ENCODE measurements at places on chromosomes 2 and 18.
A peak's percentile ranks its signal among the peaks of the same experiment; 100 is the strongest.

GRCh38 chr2:9358846-9359245, 64.5 kb downstream of the ITGB1BP1 start:
- DNase-seq: no peak

DNA sequence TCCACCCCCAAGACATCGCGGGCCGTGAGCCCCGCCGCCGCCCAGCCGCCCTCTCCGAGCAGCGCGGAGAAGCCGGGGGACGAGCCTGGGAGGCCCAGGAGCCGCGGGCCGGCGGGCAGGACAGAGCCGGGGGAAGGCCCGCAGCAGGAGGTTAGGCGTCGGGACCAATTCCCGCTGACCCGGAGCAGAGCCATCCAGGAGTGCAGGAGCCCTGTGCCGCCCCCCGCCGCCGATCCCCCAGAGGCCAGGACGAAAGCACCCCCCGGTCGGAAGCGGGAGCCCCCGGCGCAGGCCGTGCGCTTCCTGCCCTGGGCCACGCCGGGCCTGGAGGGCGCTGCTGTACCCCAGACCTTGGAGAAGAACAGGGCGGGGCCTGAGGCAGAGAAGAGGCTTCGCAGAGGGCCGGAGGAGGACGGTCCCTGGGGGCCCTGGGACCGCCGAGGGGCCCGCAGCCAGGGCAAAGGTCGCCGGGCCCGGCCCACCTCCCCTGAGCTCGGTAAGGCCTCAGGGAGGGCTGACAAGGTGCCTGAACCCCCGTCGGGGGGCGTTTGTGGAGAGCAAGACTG, 14.2 kb downstream of the SPEG start:
- DNase-seq: peak; percentile 77

DNA sequence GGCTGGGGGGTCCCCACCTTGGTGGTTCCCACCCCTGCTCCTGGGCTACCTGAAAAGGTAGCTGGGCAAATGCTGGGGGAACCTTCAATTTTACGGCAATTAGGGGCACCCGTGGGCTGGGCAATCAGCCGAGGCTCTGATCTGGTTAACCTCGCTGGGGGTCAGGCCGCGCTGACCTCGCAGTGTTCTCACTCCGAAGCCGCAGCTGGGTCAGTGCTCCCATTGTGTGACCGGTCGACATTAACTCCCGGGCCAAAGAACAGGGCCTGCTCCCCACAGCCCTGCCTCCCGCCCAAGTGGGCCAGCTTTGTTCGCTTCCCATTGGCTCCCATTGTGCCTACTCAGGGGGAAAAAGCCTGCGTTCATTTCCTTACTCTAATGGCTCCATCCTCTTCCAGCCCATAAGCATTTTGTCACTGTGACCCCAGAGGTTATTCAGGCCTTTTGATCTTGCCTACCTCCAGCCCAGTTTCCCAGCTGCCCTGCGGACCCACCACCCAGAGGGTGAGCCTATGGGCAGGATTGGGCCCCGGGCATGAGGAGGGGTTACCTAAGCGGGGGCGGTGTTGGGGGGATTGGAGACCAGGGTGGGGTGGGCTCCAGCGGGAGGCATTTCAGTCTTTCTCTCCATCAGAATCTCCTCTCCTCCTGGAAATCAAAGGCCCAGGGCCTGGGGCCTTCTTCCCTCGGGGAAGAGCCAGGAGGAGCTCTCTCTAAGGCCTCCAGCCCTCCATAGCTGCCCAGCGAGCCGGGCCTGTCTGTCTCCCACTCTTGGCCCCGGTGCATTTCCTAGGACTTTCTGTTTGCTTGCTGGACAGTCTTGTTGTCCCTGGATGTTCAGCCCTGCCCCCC, 90.1 kb downstream of the MYCN start:
- DNase-seq: no peak

GRCh38 chr2:176454893-176455815, 185.9 kb downstream of the MTX2 start:
- DNase-seq: peak; percentile 94

DNA sequence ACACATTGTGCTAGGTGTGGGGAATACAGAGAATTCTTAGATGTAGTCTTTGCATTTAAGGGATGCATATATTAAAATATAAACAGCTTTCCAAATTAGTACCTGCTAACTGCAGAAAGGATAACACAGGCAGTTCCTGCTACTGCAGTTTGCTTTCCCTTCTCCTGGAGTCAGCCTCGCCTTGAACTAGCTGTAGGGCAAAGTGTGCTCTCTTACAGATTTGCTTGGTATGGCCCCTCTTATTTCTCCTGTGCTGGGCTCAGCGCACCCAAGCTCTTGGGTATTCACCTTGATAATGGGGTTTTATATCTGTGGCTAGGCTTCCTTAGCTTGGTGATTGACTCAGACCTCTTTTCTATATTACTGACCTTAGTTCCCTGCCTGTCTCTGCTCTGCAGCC, 108.4 kb upstream of the PNPT1 start:
- DNase-seq: no peak

DNA sequence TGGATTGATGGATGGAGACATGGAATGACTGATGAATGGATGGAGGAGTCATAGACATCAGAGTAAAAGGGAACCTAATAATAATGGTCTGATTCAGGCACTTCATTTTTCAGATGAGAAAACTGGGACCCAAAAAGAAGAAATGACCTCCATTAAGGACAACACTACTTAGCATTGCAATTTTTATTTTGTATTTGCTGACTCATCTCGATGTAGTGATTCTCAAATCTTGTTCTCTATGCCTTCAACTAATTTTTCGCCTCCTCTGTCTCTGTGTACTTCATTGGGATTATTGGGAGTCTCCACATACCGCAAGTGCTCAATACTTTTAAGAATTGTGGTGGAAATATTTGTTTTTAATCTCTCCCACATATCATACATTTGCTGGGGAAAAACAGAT, 446.2 kb upstream of the FSHR start:
- DNase-seq: no peak

GRCh38 chr18:58580078-58580477, 48.8 kb downstream of the ALPK2 start:
- DNase-seq: no peak

All from WTC11 (cell line).